ENCODE measurements at places on chromosomes 3 and 15.

- DNase-seq, result peak; percentile 91
Observed at GRCh38 chr3:177358091-177358976, 161.1 kb upstream of the TBL1XR1 start.

- DNase-seq, result no peak
Observed at GRCh38 chr3:113834983-113835382, 3.6 kb upstream of the GRAMD1C start.

DNA sequence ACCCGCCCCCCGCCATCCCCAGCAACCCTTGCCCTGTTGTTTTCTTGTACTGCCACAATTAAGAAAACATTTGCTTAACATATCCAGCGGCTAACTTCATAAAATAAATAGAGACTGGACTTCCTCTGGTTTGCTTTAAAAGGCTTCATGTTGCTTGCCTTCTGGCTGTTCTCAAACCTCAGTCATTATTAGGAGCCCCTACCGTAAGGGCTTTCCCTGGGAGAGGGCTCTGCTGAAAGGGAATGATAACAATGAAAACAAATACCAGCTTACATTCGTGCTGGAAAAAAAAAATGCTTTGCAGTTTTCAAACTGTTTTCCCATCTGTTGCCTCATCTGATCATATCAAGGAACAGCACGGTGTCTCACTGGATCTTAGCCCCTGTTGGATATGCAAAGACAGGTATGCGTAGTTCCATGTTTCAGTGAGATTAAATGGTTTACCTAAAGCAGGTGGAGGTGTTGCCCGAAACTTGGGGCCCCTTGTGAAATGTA lies 77.2 kb upstream of the VGLL4 start:
- DNase-seq, result no peak

DNA sequence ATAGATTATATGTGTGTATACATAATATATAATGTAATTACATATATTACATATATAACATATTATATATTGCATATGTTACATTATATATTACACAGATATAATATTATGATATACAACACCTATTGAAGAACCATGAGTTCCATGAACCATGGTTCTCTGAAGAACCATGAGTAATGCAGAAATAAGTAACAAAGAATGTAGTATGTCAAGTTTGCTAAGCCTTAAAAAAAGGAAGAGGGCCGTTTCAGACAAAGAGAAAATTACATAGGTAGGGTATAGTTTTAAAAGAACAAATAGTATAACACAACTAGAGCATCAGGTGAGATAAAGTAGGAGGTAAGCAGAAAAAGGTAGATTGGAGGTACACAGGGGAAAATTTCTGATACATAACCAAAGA lies 177.0 kb downstream of the FGF12 start:
- DNase-seq, result no peak

- peak; percentile 88 for DNase-seq
Observed at GRCh38 chr15:79310612-79310984, 314 bp upstream of the TMED3 start.

GRCh38 chr3:182413061-182413460 lies 380.2 kb upstream of the ATP11B start:
- DNase-seq, result no peak

DNA sequence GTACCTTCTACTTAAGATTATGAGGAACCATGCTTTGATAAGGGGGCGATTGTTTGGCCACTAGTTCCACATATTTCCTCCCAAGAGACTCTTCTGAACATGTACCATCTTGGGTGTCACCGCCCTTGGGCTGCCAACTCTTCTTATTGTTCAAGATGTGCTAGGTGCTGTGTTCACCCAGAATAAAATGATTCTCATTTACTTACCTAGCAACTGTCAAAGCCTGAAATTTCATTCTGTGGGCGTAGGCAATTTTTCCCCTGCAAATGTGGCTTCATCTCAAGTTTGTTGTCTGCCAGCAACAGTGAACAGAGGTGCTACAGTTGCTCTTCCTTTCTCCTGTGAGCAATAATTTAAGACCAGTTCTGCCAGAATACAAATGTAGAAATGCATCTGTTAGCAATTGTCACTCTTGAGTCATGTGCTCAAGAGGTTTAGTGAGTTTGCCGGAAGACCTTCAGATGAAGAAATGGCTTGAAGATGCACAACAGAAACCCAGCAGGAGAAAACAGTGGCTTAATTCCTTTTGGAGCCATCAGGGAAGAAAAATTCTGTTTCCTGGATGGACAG lies 41.3 kb upstream of the RARB start:
- DNase-seq, result no peak

- no peak for DNase-seq
Observed at GRCh38 chr3:89139870-89140269, 32.4 kb downstream of the EPHA3 start.

DNA sequence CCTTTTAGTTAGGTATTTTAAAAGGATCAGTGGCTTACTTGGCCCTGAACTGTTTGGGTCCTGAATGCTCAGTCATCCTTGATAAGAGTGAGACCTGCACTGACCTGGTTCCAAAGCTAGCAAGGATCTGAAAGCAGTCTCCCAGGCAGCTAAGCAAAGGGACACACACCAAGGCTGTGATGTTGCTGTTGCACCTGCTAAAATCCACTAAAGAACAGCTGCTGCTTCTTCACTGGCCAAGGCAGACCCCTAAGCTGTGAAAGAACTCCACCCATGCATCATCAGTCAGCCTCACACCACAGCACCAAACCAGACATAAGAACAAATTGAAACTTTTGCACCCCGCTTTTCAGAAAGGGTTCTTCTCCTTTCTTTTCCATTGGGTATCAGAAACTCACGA lies 213.4 kb upstream of the STT3B start:
- DNase-seq, result no peak

DNA sequence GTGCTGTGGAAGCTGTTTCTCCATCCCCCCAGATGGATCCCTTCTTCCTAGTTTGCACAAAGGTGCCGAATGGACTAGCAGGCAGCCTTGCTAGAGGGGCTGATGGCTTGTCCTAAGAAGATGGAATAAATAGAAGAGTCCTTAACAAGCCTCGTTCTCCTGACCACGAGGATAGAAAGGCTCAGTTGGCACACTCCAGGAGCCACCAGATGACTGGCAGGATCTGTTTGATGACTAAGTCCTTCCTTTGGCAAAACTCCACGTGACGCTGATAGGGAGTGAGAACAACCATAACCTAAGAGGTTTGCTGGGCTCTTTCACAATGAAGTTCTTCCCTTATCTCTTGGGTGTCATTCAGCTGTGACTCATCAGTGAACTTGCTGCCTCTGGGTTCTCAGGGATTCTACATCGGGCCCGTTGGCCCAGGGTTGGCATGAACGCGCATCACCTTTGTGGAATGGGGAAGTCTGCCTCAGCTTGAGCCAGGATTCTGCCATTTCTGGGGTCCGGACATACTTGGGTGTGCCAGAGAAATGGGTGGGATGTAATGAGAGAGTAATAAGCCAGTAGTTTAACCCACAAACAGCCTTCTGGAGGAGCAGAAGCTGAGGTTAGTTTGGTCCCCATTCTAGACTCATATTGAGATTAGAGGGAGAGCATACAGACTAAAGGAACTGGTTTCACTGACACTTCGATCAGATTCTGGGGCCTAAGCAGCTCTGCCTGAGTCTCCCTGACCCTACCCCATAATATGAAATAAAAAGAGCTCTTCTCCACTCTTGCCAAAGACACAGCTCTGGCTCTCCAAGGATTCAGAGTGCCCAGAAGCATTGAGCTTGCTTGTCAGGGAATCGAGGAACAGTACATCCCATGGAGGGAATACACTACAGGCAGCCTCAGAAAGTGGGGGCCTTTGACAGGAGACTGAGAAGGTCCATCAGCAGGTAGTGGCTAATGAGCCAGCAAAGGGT lies 2.0 kb upstream of the MELTF start:
- DNase-seq, result no peak

DNA sequence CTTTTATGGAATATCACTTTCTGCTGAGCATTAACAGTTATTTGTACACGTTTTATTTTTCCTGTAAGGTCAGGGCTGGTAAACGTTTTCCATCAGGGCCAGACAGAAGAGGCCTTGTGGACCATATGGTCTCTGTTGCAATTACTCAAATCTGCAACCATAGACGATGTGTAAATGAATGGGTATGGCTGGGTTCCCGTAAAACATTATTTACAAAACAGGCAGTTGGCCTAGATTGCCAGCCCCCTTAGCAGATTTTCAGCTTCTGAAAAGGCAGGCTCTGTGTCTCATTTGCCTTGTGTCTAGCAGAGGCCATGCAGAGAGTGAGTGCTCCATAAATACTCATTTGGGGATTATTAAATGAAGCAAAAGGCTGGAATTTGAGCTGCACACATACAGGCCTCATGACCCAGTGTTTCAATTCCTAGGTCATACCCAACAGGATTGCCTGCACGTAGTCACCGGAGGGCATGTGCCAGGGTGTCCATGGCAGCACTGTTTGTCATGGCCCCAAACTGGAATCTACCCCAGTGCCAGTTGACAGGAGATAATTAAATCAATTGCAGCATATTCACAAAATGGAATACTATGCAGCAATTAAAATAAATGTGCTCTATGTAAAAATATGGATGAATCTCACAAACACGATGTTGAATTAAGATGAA lies 51.3 kb downstream of the GPD1L start:
- DNase-seq, result no peak

- no peak for DNase-seq
Observed at GRCh38 chr3:61944726-61945125, 383.4 kb downstream of the PTPRG start.

DNA sequence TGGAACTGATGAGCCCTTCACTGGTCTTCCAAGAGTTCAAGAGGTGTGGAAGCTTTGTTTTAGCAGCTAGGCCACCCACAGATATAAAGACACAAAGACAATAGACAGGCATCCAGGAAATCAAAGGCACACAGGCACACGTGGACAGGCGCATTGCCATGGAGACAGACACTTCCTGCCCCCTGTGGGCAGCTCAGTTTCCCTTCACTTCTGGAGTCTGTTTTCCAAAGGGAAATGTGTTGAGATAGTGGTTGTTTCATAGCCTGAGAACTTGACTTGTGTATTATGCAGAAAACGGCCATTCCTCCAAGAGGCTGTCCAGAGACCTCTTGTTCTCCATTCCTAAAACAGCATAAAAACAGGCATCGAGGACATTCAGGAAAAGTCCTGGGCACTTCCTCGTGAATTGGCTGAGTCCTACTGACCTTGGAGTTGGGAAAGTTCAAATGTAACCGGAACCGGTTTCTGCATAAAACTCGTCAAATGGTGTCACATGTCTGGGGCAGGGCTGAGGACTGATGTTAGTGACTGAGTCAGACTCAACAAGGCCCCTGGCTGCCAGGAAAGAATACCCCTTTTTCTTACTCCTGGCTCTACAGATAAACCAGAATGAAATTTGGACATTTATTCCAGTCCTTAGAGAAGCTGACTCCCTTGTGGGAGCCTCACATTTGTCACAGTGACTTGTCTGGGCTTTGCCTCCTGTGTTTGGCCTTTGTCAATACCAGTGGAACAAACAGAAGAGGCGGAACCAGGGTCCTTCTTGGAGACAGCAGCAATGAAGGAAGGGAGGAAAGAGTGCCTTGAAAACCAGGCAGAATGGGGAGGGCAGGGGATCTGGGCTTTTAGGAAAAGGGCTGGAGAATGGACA lies 1.3 kb downstream of the ALPK3 start:
- DNase-seq, result peak; percentile 12

DNA sequence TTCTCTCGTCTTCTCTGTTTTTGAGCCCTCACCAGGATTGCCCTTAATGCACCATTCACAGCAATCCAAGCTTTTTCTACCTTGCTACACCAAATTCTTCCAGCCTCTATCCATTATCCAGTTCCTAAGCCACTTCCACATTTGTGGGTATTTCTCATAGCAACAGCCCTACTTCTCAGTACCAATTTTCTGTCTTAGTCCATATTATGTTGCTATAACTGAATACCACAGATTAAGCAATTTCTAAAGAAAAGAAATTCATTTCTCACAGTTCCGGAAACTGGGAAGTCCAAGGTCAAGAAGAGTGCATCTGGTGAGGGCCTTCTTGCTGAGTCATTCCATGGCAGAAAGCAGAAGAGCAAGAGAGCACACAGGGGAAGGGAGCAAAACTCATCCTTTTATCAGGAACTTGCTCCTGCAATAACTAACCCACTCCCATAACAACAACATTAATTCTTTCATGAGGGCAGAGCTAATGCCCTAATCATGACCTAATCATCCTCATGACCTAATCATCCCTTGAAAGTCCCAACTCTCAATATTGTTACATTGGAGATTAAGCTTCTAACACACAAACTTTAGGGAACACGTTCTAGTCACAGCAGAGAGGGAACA lies 9.7 kb upstream of the EIF1B start:
- DNase-seq, result no peak

DNA sequence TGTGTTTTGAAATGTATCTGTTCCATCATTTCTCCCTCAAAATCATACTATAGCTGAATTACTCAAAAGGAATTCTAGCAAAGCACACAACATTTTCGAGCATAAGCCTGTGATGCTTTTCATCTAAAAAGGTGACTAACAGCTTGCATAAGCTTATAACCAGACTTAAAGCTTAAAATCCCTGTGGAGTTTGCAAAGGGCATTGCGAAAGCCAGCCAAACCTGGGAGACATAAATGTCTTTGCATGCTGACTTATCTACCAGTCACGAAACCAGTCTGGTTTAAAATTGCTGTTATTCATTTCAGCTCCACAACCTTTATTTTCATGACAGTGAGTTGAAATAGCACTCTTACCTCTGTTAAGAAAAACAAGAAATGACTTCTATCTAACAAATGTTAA lies 35.6 kb upstream of the LIPC start:
- peak; percentile 74 for DNase-seq

DNA sequence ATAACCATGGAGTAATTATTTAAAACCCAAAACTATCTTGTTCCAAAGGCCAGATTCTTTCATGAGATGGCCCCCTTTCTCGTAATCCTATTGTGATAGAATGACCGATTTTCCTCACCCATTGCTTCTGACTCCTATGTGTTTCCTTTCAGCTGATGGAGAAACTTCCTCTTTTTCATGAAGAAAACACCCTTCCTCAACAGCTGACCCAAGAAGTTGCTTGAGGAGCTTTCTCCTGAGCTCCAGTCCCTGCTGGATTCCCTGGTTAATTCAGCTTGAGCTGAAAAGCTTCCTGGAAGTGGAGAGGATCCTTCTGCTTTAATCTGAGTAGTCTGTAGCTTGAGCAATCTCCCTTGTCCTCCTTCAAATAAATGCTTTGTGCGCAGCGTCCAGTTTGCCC lies 75.0 kb downstream of the BFSP2 start:
- no peak for DNase-seq
